Activated naive CD4-positive, alpha-beta T cell treated with anti-CD3 and anti-CD28 coated beads, Interleukin-2, amount 50 U/mL, for 72 hours (primary cell): ENCODE measurements at places on chromosomes 3 and 15. TPM values are rescaled to one million over a fixed set of nuclear protein-coding genes. Genes with fewer than 3 reads are reported as not detected.

- no peak for DNase-seq
Measured at GRCh38 chr3:169158379-169158778, 505.1 kb downstream of the MECOM start.

- DNase-seq = no peak
Measured at GRCh38 chr3:19147905-19148767, at the start of gene KCNH8. Gene KCNH8, plus strand, starts transcription at chr3:19148510. Its CDS starts 210 bp downstream, at chr3:19148720.

GRCh38 chr15:61421470-61421869 is 192.4 kb upstream of the RORA start:
- DNase-seq = no peak

DNA sequence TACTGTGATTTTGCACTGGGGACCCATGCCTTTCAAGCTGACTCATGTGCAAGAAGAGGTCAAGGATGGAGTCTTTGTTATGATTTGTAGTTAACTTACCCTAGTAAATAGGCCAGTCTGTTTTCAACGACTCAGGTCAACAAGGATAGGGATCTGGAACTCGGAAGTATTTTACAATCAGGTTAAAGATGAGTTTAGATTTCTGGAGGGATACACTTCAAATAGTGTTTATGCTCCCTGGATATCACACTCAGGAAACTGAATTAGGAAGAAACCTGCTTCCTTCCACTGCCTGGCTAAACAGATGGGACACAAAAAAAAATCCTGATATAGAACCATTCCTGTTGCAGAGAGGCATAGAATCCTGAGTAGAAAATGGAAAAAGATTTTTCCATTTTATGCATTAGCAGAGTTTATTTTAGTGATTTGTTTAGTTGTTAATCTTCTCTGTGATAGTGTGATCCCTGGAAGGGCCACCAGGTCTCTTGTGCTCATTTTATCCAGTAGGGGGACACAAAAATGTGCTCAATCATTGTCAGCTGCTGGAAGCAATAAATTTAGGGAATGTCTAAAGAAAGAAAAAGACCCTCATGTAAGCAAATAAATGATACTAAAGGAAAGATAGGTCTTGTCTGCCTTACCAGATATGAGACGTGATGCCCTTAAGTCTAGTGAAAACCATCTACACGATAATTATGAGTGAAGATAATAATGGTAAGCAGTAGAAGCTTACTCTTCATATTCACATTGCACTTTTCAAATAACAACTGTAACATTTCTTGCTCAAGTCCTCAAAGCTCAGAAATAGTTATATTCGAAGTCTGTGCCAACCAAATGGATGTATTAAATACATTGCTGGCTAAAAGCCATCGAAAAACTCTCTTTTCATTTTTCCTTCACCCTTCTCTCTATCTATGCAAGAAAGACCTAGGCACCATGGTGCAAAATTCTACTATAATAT is 452.1 kb upstream of the KCNMB2 start:
- DNase-seq = no peak

- no peak for DNase-seq
Measured at GRCh38 chr3:86830566-86830965, 160.4 kb downstream of the VGLL3 start.

The ST8SIA2 gene
- total RNA-seq = not detected

The KIF7 gene
- total RNA-seq = 4.6 TPM

The LRCH3 gene
- 74.9 TPM for total RNA-seq

The NTRK3 gene
- total RNA-seq = 0.71 TPM

The NMB gene
- 9.4 TPM for total RNA-seq

The SPINK8 gene
- total RNA-seq = not detected
